Left ventricle myocardium inferior (tissue), 1 donor: ENCODE measurements at places on chromosomes 2 and 18.

- peak; percentile 70 for DNase-seq
These were observed 2.9 kb downstream of the LRATD1 start for GRCh38 chr2:14635391-14635871.

GRCh38 chr2:86695053-86695691 is 24.9 kb upstream of the RMND5A start:
- DNase-seq: no peak

DNA sequence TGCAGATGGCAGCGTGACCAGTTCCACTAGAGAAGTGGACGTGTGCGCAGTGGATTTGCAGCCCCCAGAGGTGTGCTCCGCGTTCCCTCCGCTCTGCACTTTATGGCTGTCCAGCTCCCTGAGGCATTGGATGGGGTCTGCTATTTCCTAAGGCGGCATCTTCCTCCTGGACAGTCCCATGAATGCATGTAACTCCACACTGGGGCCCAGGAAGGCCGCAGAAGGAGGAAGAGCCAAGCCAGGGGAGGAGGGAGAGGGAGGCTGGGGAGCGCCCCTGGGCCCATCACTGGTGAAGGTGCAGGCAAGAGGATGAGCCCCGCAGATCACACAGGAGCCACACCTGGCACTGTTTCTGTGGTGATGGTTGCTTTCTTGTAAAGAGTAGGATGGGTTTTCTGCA is 99.1 kb downstream of the PTGR3 start:
- no peak for DNase-seq

GRCh38 chr2:181766129-181766528 is 85.8 kb upstream of the NEUROD1 start:
- no peak for DNase-seq

GRCh38 chr2:202314116-202314515 is 48.6 kb downstream of the NOP58 start:
- DNase-seq: no peak

- no peak for DNase-seq
These were observed 94.4 kb upstream of the ASAP2 start for GRCh38 chr2:9112079-9112721.

DNA sequence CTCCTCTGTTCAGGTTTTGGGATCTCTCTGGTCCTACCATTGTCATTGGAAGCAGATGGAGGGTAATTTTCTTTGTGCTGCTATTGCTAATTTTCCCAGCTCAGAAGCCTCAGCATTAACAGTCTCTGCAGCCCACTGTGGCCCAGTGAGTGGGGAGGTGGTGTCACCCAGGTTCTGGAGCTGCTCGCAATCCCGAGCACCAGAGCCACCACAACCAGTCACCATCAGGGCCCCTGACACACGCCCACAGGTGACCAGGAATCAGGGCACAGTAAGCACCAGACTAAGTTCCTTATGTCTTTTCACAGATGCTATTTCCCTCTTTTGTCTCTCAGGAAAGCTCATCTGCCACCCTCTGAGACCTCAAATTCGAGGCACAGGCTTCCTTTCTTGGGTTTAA is 87.9 kb downstream of the SEPTIN10 start:
- DNase-seq: no peak
